ENCODE measurements at places on chromosomes 2 and 18.

DNA sequence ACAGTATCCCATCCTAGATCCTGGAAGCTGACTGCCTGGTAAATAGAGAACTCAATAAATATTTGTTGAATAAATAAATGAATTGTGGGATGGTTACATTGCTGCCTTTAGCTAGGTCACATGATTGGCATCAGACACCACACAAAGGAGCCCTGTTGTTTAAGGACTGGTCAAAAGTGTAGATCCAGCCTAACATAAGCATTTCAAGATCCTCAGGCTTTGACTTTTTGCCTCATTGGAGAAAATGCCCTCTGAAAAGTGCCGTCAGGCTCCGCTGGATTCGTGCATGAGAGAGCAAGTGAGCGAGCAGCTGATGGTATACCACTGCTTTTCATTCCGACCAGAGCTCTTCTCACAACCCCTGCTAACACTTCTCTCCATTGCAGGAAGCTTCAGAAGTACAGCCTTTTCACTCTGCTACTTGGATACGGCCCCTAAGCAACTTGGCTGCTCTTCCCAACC lies 1.3 kb upstream of the ZNF24 start:
- no peak for DNase-seq

DNA sequence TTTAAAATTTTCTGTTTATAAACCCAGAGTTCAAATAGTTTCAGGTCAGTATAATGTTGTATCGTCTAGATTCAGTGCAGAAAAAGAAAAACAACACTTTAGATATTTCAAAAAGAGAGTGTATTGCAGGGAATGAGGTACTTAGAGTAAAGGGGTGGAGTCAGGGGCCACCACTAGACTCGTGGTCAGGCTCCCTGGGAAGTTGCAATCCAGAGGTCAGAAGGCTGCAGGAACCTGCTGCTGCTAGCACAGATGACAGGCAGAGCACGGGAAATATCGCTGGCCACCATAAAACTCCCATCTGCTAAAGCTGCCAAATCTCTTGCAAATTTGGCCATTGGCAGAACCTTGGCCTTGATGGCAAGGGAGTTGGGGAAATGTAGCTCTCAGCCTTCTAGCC lies 64.6 kb downstream of the THNSL2 start:
- DNase-seq, result no peak

- DNase-seq, result no peak
Measured at GRCh38 chr2:167471332-167471731, 583.1 kb downstream of the XIRP2 start.

DNA sequence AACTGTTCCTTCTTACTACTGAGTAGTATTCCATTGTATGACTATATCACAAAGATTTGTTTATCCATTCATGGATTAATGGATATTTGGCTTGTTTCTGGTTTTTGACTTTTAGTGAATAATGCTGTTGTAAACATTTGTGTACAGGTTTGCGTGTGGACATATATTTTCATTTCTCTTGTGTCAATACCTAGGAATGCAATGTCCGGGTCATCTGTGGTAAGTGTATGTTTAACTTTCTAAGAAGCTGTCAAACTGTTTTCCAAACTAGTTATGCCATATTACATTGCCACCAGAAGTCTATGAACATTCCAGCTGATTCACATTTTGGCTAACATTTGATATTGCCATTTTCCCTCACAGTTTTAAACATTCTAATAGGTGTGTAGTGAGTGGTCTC lies 29.1 kb upstream of the SLC16A14 start:
- no peak for DNase-seq

GRCh38 chr2:157895531-157895930 lies 19.4 kb upstream of the ACVR1 start:
- DNase-seq, result peak; percentile 17

- no peak for DNase-seq
Measured at GRCh38 chr2:54287532-54287931, 31.5 kb upstream of the TSPYL6 start.

GRCh38 chr2:62765619-62766376 lies 60.3 kb downstream of the EHBP1 start:
- no peak for DNase-seq

DNA sequence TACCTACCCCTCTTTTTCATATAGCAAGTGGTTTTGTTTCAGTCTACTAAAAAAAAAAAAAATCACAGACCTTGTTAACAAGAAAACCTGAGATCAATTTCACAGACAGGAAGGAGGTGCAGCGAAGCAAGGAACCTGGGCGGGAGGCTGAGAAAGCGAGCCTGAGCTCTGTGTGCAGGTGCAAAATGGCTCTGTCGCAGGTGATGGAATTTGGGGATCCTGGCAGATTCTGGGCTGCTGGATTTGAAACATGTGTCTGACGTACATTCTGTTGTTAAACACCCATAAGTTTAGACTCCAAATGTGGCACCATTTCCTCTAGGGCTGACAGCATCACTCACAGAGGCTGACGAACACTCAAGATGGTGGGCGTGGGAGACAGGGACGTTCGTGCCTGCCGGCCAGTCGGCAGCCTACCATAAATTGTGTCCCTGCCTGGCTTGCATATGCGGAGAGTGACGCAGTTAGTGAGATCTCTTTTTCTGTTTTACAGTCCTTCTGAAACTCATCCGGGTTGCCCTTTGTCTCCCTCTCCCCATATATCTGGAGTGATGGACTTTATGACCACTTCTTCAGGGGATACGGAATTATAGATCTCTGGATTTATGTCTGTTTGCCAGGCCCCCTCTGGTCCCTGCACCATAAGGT lies 8.8 kb upstream of the DDX1 start:
- DNase-seq, result no peak

DNA sequence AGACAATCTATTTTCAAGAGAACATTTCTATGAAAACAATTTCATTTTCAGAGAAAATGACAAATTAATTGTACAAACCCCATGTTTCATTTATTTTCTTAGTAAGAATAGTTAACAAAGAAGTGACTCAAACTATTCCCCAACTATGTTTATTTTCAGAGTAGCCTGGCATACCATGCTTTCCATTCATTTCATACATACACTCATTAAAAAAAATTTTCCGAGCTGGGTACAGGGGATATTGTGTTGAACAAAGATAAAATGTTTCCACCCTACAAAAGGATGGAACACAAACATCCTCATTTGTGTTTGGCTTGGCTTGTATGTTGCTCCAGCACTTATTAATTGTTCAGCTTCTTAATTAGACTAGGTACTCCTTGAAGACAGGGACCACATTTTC lies 331.4 kb downstream of the EXOC6B start:
- no peak for DNase-seq

- no peak for DNase-seq
Measured at GRCh38 chr2:177670791-177671535, 278.4 kb downstream of the AGPS start.

GRCh38 chr2:234074751-234075517 lies 24.4 kb downstream of the SPP2 start:
- DNase-seq, result no peak

DNA sequence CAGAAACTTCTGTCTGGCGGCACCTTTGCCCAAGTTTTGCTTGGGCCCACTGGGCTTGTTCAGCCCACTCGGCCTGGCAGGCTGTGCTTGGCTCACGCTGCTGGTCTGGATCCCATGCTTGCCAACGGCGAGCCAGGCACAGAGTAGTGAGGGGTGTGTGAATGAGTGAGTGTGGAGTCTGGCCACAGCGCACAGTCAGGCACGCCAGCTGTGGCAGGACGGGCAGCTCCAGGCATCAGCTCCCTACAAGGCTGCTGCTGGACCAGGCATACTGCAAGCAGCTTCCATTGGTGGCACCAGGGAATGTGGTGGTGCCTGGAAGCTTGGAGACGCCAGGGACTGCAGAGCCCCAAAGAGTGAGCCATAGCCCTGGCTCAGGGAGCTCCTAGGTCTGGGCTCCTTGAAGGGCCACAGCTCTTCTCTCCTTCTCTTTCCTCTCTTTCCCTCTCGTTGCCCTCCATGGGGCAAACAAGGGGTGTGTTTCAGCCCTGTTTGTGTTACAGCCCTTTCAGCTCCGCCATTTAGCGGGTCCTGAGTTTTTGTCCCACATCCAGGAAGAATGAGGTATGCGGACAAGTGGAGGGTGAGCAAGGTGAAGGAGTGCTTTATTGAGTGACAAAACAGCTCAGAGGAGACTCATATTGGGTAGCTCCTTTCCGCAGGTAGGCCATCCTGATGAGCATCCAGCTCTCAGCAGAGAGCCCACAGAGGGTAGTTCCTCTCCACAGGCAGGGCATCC lies 73.0 kb downstream of the AGPS start:
- no peak for DNase-seq

DNA sequence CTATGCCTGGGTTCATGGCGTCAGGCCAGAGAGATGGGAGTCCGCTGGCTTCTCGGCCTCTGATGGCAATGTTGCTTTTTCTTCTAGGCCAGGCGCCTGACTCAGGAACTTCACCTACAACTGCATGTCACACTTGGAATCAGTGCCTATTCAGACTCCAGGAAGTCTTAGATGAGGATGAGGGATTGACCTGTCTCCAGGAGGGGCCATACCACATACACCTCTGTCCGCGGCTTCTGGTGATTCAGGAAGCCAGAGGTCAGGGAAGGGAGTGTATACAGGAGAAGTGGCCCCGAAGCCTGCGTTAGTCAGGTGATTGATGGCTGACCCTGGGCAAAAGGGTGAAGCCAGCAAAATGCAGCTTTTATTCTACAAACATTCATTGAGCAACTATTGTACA lies 109.1 kb upstream of the RMDN2 start:
- no peak for DNase-seq

DNA sequence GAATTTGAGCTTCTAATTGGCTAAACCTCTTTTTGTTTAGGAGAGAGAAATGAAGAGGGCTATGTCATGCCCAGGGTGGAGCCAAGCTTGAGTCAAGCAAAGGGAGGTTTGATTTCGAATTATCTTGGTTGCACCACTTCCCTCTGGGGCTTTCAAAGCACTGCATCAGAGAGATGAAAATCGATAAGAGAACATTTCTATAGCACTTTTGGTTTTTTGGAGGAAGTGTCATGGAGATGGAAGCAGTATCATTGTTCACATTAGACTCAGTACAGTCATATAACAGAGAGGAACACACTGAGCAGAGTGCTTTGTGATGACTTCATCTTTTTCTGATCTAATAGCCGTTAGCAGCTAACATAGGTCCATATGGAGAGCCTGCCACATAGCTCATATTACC lies 120.3 kb upstream of the UXS1 start:
- no peak for DNase-seq

DNA sequence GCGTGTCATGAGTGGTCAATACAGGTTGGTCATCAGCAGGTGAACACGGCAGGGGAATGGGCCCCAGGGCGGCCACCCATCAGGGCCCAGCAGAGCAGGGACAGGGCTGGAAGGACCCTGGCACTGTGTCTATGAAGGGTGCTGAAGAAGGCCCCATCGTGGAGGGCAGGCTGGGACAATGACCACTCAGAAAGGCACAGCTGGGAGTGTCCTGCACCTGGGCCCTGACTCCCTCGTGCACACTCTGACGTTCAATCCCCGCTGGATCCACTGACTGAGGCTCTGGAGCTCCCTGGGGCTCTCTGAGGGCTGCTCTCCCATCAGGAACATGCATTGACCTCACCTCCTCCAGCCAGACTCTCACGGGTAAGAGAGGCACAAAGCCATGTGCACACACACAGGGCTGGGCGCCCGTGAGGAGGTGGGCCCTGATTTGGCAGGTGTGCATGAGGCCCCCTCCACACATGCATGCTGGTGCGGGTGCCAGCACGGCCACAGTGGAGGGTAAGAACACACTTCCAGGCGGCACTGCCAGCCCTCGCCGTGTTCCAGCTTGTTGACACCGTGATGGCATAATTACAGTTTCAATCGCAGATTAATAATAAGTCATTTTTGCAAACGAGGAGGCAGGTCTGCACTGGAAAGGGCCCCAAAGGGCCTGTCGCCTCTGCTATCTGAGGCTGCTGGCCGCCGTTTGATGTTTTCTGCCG lies 58.5 kb downstream of the SMAD7 start:
- DNase-seq, result no peak

DNA sequence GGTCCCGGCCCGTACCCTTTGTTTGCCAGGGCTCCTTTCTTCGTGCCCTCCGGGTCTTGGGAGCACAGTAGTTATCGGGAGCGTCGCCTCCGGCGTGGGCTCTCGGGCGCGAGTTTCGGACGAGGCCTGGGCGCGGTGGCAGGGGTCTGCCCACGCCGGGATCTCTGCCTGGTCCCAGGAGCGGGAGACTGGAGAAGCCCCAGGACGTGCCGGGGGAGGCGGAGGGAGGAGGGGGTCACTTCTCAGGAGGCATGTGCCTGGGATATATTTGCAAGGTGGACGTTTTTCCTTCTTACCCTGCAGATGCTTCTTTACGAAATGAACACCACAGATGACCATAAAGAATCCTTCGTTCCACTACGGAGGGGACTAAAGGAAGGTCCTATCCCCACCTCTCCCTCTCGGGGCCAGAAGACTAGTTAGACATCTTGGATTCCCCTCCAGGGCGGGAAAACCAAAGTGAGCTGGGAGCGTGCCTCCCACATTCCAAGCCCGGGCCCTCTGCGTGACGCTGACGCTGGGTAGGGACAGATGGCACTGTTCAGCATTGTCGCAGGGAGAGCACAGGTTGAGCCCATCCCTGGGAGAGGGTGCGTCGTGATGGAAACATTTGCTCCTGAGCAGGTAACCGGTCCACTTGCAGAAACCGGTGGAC lies 483 bp upstream of the FHL2 start:
- DNase-seq, result no peak

DNA sequence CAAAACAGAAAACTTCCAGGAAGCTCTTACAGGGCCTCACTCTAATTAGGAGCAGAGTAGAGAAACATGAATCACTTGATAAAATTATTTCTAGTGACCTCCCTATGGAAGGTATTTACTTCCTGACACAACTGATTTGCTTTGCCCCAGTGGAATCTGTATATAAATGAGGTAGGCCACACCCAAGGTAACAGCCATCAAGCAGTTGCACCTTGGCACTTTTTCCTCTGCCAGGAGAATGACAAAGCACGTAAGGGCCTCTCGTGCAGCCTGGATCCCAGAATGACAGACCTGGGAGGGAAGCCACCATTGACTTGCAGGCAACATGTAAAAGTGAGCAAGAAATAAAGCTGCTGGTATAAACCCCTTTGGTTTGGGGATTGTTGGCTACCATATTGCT lies 620.0 kb upstream of the SLC39A10 start:
- no peak for DNase-seq

DNA sequence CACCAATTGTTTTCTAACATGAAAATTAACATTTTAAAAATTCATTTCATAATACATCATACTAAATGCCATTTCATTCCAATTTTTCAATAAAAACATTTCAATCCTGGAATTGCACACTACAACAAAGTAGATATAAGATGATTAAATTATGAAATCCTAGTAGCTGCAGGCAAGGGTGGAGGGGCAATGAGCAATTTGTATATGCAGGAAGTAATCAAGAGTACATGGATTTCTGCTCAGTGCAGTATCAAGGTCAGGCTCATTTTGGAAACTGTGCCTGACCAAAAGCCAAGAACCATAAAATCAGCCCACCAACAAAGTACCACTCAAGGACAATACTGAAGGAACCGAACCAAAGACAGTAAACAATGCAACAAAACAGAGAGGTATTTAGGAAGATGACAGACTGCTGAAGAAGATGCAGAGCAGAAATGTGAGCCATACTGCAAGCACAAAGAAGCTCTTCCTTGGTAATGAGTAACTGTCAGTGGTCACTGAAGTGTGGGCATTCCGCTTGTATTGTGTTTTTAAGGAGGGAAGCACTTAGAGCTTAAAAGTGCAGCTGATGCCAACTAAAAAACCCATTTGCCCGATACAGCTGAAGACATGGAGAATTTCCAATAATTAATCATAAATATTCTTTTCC lies 34.5 kb upstream of the DSEL start:
- no peak for DNase-seq

Data from BJ (cell line).